Gastrocnemius medialis (tissue), 4 donors: ENCODE measurements at places on chromosomes 2 and 18. TPM values are rescaled to one million over a fixed set of nuclear protein-coding genes. Genes with fewer than 3 reads are reported as not detected.

FBXO41 gene
- total RNA-seq = 0.23 TPM

HAAO gene
- 2.5 TPM for total RNA-seq

ACTG2 gene
- 1.8 TPM for total RNA-seq

CNDP1 gene
- total RNA-seq = not detected

PCBP1 gene
- 178 TPM for total RNA-seq

GPR39 gene
- 0.15 TPM for total RNA-seq

TTC27 gene
- 14.3 TPM for total RNA-seq

DYSF gene
- 243 TPM for total RNA-seq

DNA sequence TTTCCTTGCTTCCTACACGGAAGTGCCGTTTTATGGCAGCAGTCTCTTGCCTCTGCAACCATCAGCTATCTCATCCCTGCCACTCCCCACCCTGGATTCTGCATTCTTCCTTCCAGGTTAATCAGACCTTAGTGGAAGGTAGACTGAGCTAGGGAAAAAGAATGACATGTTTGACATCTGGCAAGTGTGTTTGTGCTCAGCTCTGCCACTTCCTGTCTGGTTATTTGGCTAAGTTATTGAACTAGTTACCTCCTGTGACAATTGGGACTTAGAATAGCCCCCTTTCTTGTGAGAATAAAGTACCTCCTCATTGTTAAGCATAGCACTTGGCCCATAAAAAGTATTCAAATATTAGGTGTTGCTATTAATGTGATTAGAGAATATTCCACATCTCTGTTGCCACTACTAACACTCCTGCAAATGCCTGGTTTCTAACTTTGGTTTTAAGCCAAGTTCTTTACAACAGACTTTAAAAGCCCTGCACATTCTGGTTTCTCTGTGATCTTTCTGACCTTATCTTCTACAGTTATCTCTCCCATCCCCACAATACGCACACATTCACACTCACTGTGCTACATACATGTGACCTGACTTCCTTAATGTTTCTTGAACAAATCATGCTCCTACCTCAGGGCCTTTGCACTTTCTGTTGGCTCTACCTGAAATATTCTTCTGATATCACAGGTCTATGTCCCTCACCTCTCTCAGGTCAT is 10.8 kb upstream of the MAPRE2 start:
- H3K27me3 ChIP-seq = no peaks in the 10 kb centered on the region
- H3K36me3 ChIP-seq = no peaks in the 10 kb centered on the region

DNA sequence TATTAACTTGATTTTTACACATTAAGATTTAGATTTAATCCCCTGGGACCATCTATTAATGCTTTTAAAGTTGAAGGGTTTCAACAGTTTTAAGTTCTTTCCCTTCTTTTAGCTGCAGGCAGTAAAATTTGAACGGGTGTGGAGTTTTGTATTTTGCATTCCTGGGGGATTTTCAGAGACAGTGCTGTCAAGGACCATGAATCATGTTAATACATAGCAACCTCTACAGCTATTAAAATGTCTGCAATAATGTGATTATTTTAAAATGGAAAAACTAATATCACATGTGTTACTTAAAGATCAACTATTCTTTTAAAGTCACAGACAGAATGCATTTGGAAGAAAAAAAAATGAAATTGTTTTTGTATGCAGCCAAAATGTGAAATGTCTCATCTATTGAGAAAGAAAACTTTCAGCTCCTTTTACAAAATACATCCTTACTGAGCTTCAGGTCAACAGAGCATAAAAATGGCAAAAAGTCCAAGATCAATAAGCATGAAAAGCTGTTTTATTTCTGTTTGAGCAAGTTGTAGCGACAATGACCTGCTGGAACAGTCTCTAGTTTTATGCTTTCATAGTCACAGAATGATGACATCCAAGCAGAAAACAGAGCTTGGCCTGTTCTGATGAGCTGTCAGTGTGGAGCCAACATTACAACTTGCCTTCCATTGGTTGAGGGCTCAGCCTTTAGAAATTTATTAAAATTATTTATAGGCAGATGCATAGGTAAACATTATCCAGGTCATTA is 21.6 kb upstream of the ZNF521 start:
- no peak for DNase-seq
- H3K27me3 ChIP-seq = no peaks in the 10 kb centered on the region
- no peak overlapping the region for H3K4me3 ChIP-seq
- H3K27ac ChIP-seq = no peak overlapping the region
- H3K4me1 ChIP-seq = no peaks in the 10 kb centered on the region

DNA sequence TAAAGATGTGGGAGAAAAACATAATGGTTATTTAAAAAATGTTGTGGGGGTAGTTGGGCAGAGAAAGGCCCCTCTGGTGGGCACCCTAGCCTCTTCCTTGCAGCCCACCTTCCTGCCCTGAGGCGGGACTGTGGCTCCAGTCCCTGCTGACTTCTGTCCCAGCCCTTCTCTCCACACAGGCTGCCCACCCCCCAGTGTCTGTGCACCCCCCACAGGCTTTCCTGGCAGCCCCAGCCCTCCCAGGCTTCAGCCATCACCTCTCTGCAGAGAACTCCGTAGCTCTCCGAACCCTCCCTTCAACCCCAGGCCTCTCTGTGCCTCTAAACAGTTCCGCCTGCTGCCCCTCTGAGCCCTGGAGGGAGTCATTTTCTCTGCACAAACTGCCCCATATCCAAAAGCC is 75.4 kb downstream of the DYSF start:
- peaks cover 97% of the 10 kb centered on the region for H3K36me3 ChIP-seq
- no peaks in the 10 kb centered on the region for H3K4me1 ChIP-seq
- no peaks in the 10 kb centered on the region for H3K27me3 ChIP-seq

- DNase-seq = no peak
- H3K4me3 ChIP-seq = no peak overlapping the region
- no peaks in the 10 kb centered on the region for H3K4me1 ChIP-seq
These were observed 649.5 kb downstream of the SLC4A3 start for GRCh38 chr2:220276741-220277444.

- no peak overlapping the region for H3K4me3 ChIP-seq
- H3K36me3 ChIP-seq = no peaks in the 10 kb centered on the region
- no peak for DNase-seq
These were observed 351.9 kb downstream of the LRRTM1 start for GRCh38 chr2:79952616-79953015.

DNA sequence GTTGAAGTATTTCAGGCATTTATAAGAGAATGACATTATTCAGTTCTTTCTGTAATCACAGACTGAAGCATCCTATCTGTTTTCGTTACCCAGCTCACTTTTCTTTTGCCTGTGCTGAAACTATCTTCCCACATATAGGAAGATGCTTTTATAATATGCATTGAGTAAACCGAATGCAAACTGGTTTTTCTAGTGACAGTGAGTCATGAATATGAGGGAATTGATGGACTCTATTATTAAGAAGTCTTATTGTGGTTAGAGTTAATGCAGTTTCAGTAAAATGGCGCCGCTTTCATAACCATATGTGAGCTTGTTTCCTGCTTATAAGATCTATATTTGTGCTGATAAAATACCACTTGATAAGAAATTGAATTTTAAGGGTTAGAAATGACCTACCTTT is 59.2 kb downstream of the ACVR2A start:
- H3K27ac ChIP-seq = no peak overlapping the region
- H3K27me3 ChIP-seq = no peaks in the 10 kb centered on the region
- no peak overlapping the region for H3K4me3 ChIP-seq
- DNase-seq = no peak

- H3K27me3 ChIP-seq = no peaks in the 10 kb centered on the region
- H3K36me3 ChIP-seq = no peaks in the 10 kb centered on the region
- H3K27ac ChIP-seq = no peak overlapping the region
- H3K4me3 ChIP-seq = no peak overlapping the region
These were observed 178.5 kb downstream of the DIS3L2 start for GRCh38 chr2:232139786-232140562.

DNA sequence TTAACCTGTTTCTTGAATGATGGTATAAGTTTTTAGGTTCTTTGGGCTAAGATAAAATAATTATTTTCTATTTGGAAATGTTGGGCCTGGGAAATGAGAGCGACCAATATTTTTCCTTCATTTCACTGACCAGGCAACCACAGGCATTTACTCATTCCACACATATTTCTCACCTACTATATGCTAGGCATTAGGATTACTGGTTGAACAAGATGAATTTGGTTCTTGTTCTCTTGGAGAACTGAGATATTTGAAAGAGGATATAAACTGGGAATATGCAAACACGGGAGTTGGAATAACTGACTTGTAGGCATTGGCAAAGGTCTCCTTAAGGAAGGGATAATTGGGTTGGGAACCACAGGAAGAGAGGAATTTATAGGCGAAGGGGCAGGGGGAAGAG is 3.9 kb upstream of the MYL1 start:
- peak overlapping the region; percentile 83 for H3K27ac ChIP-seq
- H3K36me3 ChIP-seq = no peaks in the 10 kb centered on the region
- DNase-seq = no peak
- peaks cover 24% of the 10 kb centered on the region for H3K4me1 ChIP-seq
- no peak overlapping the region for H3K4me3 ChIP-seq

- H3K36me3 ChIP-seq = no peaks in the 10 kb centered on the region
- peaks cover 3% of the 10 kb centered on the region for H3K4me1 ChIP-seq
- no peaks in the 10 kb centered on the region for H3K27me3 ChIP-seq
- DNase-seq = no peak
These were observed 75.0 kb downstream of the GLI2 start for GRCh38 chr2:120810639-120811038.

DNA sequence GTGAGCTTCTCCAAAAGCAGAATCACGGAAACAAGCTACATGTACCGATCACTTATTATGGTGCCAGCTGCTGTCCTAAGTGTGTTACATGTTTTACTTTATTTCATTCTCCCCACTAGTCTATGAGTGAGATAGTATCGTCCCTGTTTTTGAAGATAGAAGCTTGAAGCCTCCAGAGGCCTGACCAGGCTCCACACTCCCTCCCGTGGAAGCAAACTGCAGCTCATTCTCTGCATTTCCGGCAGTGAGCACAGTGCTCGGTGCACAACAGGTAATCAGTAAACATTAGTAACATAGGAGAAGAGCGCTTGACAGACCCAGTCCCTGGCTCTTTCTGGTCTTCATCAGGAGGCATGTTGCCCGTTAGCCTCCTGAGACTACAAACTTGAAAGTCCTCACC is 72.9 kb downstream of the ZBTB7C start:
- no peak overlapping the region for H3K27ac ChIP-seq
- DNase-seq = no peak
- H3K27me3 ChIP-seq = no peaks in the 10 kb centered on the region
- no peak overlapping the region for H3K4me3 ChIP-seq

GRCh38 chr2:210523650-210524289 is 32.6 kb upstream of the CPS1 start:
- H3K4me1 ChIP-seq = no peaks in the 10 kb centered on the region
- H3K27me3 ChIP-seq = no peaks in the 10 kb centered on the region
- H3K27ac ChIP-seq = no peak overlapping the region

GRCh38 chr2:136239079-136239685 is 121.2 kb upstream of the CXCR4 start:
- DNase-seq = no peak
- no peaks in the 10 kb centered on the region for H3K4me1 ChIP-seq
- no peaks in the 10 kb centered on the region for H3K36me3 ChIP-seq
- no peak overlapping the region for H3K4me3 ChIP-seq

GRCh38 chr2:13758412-13758811 is 874.1 kb upstream of the LRATD1 start:
- H3K4me3 ChIP-seq = no peak overlapping the region
- no peaks in the 10 kb centered on the region for H3K4me1 ChIP-seq
- no peak overlapping the region for H3K27ac ChIP-seq
- no peaks in the 10 kb centered on the region for H3K36me3 ChIP-seq
- DNase-seq = no peak

- H3K4me1 ChIP-seq = no peaks in the 10 kb centered on the region
- no peak overlapping the region for H3K4me3 ChIP-seq
- DNase-seq = no peak
- H3K27ac ChIP-seq = no peak overlapping the region
- H3K27me3 ChIP-seq = no peaks in the 10 kb centered on the region
- no peaks in the 10 kb centered on the region for H3K36me3 ChIP-seq
These were observed 376.9 kb upstream of the TMEFF2 start for GRCh38 chr2:192571636-192572035.

DNA sequence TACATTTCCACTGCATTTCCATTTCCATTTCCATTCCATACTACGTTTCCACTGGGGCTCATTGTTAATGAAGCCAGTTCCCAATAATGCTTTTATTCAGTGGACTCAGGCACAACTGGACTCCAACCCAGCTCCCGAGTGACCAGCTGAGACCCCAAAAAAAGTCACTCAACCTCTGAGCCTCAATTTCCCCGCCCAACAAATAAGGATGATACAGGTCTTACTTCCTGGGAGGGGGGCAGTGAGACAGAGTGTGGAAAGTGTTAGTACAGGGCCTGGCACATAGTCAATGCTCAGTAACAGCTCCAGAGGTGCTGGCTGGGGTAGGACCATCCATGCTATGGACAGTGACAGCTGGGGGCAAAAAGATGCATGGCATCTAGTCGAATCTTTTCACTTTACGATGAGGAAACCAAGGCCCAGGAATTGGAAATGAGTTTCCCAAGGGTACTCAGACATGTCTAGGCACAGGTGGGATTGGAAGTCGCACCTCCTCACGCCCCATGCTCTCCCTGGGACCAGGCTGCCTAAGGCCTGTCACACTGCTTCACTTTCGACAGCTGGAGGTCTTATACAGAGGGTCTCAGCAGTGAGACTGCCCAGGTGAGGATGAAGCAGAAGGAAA is 226.5 kb downstream of the ANAPC1 start:
- H3K4me1 ChIP-seq = peaks cover 20% of the 10 kb centered on the region
- H3K27me3 ChIP-seq = no peaks in the 10 kb centered on the region
- H3K27ac ChIP-seq = no peak overlapping the region
- no peak for DNase-seq

DNA sequence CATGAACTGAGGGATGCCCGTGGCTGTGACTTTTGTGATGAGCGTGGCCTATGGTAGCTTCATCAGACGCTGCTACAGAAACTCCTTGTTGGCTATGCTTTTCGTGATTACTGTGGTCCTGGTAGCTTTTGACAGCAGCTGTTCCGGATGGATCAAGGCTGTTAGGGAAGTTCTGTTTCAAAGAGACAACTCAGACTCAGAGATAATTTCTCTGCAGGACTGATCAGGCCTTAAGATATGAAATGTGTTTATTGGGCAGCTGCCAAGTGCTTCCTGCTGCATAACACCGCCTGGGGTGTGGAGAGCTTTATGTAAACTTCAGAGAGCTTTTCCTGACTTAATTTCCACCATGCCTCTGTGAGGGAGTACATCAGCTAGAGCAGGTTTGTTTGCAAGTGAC is 243.8 kb downstream of the TSN start:
- H3K4me3 ChIP-seq = no peak overlapping the region
- H3K36me3 ChIP-seq = no peaks in the 10 kb centered on the region
- DNase-seq = no peak
- H3K4me1 ChIP-seq = no peaks in the 10 kb centered on the region
- H3K27me3 ChIP-seq = no peaks in the 10 kb centered on the region
